CD4-positive, alpha-beta T cell treated with Interleukin-2 at 100 ng/mL for 4 hours (primary cell): ENCODE measurements at places on chromosomes 6 and 20.

GRCh38 chr6:61555993-61556392, 730.0 kb downstream of the KHDRBS2 start:
- DNase-seq, result no peak

DNA sequence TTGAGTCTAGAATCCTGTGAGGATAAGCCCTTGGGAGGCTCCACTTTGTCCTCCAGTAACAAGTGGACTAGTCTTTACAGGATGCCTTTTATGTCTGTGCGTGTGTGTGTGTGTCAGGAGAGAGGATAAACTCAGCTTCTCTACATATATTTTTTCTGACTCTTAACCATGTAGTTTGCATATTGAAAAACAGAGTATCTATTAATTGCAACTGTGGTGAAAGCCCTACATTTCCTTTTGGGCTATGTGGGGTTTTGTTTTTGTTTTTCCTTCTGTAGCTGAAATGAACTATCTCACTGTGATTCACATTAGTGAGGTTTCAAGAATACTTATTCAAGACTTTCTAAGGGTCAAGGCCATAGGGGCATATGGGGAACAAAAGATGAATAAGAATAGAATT, 17.7 kb downstream of the TPBG start:
- no peak for DNase-seq

DNA sequence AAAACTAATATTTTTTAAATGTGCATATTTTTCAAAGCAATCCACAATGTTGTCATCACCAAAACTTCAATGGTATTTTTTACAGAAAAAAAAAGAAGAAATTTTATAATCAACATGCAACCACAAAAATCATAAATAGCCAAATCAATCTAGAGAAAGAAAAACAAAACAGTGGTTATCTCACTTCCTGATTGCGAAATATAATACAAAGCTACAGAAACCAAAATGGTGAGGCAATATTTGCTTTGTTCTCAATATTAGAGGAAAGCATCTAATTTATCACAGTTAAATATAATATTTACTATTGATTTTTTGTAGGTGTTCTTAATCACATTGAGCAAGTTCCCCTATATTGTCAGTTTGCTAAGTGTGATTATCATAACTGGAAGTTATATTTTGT, 720.7 kb upstream of the ADGRB3 start:
- DNase-seq, result no peak

- DNase-seq, result no peak
Measured at GRCh38 chr6:24458941-24459340, 30.4 kb downstream of the GPLD1 start.

DNA sequence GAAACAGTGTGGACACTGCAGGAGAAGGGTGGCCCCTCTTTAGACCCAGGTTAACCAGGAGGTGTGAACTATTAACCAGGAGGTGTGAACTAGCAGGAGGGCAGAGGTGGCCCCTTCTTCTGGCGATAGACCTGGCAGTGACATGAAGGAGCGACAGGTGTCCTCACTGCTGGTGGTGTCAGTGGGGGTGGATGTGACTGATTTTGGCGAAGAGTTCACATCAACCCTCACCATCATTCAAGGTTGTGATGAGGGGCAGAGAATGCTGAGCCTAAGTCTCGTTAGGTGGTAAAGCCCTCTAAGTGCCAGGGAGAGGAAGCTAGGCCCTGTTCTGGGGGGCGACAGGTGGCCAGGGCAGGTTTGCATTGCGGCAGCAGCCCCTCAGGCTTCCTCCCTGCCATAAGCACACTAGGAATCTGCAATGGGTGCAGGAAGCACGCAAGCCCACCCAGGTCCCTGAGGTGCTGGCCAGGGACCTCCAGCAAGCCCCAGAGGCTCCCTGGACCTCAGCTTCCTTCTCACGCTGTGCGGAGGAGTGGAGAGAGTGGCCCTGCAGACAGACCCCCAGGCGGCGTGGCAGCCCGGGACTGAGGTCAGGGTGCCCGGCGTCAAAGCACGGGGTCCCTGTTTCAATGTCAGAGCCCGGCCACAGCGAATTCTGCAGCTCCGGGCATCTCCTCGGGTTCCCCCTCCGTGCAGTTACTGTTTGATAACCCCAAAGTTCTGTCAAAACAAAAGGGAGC, 13.7 kb downstream of the NPEPL1 start:
- no peak for DNase-seq

GRCh38 chr6:163635731-163636364, 221.3 kb downstream of the QKI start:
- DNase-seq, result no peak

- no peak for DNase-seq
Measured at GRCh38 chr20:37995856-37996605, 37.2 kb downstream of the TTI1 start.

GRCh38 chr6:15881150-15881549, 218.3 kb upstream of the DTNBP1 start:
- no peak for DNase-seq

DNA sequence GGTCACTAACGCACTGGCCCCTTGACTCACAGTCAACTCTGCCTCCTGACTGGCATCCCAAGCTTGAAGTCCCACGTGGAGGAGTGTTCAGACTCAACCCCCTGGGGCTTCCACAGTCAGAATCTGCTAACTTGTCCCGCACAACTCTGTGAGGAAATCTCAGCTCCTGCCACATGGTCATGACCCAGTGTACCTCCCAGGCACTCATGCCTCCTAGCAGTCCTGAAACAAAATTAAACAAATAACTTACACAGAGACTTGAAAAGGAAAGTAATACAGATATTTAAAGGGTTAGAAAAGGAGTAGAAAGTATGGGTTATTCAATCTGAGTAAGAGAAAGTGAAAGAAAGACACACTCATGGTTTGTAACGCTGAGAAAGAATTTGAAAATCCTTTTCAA, 134.9 kb downstream of the GMDS start:
- DNase-seq, result no peak
